Activated naive CD4-positive, alpha-beta T cell treated with anti-CD3 and anti-CD28 coated beads, Interleukin-2, amount 50 U/mL, for 72 hours (primary cell): ENCODE measurements at places on chromosomes 2 and 18. TPM values are rescaled to one million over a fixed set of nuclear protein-coding genes. Genes with fewer than 3 reads are reported as not detected.

DNA sequence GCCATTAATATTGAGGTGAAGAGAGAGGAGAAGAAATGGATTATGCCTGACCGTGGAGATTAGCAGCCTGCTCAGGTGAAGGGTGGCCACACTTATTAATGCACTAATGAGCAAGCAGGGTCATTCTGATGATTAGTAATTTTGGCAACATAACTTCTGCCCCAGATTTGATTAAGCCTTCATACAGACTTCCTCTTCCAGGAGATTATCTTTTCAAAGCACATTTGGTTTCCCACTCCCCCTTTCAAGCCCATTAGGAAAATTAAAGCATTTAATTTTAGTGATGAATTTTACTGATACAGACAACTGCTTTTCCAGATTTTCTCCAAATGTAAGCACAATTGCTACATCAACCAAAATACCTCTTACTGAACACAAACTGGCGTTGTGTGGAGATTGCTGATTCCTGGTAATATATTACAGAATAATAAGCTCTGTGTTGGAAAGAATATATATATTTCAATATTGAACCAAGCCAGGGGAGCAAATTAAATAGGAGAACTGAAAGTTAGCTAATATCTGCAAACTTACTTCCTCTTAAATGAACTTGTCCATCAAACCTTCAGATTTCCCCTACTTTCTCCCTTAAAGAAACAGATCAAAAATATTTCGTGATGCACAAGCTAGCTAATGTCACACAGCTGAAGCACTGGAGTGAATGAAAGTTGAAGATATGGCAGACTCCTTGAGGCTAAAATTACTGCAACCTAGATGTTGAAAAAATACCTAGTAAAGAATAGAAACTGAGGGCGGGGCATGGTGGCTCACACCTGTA lies 140.8 kb downstream of the FAM210A start:
- DNase-seq = no peak

The CCDC141 gene
- total RNA-seq = 6.1 TPM

DNA sequence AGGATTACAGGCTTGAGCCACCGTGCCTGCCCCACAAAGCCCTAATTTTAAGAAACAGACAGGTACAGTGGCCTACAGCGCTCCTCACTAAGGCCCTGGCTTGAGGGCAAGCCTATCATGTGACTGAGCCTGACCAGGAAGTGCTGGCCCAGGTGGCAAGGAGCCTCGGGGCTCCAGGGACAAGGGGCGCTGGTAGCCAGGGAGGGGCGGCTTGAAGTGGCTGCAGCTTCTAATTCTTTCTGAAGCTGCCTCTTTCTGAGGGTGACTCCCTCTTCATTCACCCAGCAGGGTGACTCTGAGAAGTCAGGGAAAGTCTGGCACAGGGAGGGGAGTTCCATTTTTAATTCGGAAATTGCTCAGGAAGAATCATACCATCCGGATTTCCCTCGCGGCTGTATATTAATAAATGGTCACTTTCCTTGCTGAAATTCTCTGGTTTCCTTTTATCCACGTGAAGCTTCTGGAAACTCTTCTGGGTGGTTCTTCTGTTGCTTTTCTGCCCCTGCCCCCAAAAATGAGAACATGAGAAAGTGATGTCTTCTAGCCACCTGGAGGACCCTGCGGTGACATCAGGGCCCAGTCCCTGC lies 115.7 kb downstream of the FAM210A start:
- no peak for DNase-seq

GRCh38 chr2:207777124-207777523 lies 7.4 kb upstream of the FZD5 start:
- no peak for DNase-seq

GRCh38 chr2:217185265-217185995 lies 325.6 kb upstream of the TNP1 start:
- no peak for DNase-seq

The PXDN gene
- 0.14 TPM for total RNA-seq

DNA sequence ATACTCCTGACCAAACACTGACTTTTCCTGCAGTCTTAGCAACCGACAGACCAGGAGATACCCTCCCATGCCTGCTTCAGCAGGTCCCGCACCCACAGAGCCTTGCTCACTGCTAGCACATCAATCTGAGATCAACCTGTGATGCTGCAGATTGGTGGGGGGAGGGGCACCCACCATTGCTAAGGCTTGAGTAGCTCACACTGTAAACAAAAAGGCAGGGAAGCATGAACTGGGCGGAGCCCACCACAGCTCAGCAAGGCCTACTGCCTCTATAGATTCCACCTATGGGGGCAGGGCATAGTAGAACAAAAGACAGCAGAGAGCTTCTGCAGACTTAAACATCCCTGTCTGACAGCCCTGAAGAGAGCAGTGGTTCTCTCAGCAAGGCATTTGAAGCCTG lies 109.7 kb downstream of the SP100 start:
- no peak for DNase-seq

The WDR35 gene
- 8.9 TPM for total RNA-seq

- DNase-seq = no peak
These were observed 202.3 kb upstream of the RAB6C start for GRCh38 chr2:129777146-129777545.

The CXCR1 gene
- total RNA-seq = not detected

DNA sequence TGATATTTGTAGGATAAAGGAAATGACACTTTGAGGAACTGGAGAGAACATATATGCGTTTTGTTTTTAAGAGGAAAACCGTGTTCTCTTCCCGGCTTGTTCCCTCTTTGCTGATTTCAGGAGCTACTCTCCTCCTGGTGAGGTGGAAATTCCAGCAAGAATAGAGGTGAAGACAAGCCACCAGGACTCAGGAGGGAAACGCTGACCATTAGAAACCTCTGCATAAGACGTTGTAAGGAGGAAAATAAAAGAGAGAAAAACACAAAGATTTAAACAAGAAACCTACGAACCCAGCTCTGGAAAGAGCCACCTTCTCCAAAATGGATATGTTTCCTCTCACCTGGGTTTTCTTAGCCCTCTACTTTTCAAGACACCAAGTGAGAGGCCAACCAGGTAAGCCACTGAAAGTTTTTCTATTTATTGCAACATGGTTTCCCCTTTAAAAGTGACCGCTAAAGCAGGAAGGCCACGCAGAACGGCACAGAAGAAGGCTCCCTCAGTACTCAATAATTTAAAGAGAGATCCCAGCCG lies 735 bp downstream of the NRP2 start:
- DNase-seq = no peak

GRCh38 chr2:2647141-2647541 lies 316.1 kb upstream of the MYT1L start:
- peak; percentile 18 for DNase-seq

- no peak for DNase-seq
These were observed 20.2 kb downstream of the NFE2L2 start for GRCh38 chr2:177244244-177244771.

DNA sequence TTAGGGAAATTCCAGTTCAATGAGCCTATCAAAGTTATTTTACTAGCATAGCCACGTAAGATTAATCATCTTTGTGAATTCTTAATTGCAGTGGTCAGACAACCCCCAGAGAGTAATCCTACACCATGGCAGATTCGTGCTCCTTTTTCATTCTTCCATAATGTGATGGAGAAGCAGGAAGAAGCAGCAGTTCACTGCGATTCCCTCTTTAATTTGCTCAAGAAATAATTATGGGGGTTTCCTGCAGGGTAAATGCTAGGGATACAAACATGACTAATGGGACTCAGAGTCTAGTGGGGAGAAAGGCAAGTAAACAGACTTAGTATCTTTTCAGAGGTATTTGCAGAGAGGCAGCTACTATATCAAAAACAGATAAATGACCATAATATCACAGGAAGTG lies 175.8 kb upstream of the HNRNPA3 start:
- no peak for DNase-seq

DNA sequence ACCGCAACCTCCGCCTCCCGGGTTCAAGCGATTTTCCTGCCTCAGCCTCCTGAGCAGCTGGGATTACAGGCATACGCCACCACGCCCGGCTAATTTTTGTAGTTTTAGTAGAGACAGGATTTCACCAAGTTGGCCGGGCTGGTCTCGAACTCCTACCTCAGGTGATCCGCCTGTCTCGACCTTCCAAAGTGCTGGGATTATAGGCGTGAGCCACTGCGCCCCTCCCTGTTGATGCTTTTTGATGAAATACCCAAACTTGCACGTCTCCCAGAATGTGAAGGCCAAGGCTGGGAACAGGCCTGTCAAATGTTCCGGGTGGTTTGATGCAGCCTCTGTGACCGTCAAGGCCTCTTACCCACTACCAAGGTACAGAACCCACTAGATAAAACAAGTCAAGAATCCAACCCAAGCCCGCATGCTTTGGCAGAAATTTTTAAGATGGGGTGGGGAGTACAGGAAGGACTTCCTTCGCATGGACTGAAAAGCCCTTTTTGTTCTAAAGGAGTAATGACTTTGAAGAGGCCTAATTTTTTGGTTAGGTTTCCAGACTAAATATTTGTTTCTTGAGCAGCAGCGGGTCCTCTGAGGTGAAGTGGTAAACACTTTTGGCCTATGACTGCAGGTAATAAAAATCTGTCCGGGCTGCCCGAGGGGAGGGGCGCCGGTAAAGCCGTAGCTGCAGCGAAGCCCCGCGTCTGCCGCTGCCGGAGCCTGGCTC lies 3.7 kb upstream of the EVX2 start:
- no peak for DNase-seq

The HNRNPA3 gene
- total RNA-seq = 259 TPM

GRCh38 chr2:27907547-27907946 lies 17.0 kb downstream of the BABAM2 start:
- no peak for DNase-seq

DNA sequence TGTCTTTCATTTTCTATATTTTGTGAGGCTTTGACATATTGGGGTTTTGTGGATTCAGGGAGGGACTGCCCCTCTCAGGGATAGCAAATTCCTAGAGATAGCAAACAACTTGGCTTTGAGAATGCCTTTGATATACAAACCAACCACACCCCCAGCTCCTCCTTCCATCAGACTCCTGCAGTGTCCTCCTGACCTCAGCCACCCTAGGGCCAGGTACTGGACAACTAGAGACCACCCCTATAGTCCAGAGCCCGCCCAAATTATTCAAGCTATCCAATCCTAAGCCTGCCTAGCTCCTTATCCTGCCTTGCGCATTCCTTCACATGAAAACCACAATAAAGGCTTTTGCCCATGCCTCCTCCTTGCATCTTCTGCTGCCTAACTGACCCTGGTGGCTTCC lies 22.9 kb upstream of the STAM2 start:
- no peak for DNase-seq

DNA sequence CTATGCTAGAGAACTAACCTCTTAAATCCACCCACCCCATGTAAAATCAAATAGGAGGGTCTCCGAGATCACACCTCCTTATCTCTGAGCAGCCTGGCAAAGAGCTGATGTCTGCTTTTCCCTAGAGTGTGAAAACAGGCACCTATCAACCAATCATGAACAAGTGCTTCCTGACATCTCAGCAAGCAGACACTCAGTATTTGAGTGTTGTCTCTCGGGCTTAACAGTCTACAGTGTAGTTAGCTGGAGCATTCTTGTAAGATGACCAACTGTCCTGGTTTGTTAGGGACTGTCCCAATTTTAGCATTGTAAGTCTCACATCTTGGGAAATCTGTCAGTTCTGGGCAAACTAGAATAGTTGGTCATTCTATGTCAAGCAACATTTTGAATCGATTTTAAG lies 26.4 kb downstream of the MARCHF4 start:
- DNase-seq = no peak

The ANKRD30B gene
- not detected for total RNA-seq

DNA sequence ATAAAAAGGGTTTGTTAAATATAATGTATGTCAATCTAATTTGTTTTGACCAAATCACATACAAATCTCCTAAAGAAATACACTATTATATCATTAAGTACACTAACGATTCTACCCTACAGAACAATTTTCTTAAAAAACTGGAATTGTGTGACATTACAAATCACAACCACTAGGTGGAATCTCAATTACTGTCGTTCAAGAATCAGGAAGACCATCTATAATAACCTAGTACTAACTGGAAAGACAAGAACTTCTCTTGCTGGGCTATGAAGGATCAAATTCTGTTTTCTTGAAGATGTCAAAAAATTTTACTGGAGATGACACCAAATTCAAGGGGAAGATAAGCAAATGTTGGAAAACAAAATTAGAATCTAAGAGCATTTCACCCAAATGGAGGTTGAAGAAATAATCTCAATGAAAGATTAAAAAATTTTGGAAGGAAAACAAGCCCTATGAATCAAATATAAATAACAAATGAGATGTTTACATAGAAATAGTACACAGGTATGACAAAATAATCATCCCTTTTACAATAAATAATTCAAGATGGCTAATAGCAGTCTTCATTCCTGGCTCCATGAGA lies 110.9 kb downstream of the STK39 start:
- no peak for DNase-seq

DNA sequence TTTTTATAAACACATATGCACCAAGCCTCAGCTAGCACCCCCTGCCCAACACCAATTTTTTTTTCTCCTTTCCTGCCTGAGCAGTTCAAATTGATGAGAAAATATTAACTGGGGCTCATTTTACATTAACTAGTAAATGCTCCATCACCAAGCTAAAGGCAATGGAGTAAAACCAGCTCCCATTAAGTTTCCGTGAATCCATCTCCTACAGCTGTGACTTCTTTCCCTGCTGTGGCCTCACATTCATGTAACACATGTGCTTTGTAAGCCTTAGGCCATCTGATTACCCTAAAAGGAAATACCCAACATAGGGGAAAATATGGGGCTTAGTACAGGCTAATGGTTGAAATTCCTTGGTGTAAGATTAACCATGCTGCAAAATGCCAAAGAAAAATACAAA lies 60.8 kb downstream of the DNER start:
- DNase-seq = no peak

DNA sequence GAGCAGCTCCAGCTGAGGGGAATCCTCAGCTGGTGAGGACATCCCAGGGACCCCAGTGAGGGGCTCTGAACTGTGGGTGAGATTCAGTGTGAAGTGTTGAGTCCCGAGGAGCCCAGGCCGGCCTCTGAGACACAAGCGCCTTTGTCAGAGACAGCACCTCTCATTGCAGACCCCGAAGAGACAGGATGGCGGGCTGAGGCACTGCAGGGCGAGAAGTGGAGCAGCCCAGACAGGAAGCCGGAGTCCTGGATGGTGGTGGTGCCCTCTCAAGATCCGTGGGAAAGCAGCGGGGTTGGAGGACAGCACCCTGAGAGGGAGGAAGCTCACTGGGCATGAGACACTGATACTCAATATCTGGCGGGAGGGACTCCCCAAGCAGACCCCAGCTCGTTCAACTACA lies 49.1 kb upstream of the ID2 start:
- no peak for DNase-seq

The MLPH gene
- total RNA-seq = not detected

DNA sequence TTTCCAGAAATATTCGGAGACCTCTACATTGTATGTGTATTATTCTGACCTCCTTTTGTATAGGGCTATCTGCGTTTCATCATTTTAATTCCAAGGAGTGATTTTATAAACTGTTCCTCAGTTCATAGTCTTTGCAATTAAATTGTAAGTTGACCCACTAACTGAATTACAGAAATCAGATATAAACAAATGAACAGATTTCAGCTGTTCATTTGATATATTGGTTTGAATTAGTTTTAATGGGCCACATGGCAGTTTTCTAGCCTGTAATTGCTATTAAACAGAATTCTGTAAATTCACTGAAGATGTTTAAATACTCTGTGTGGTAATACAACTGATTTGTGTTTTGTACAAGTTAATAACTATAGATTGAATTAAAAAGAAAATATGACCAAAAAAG lies 346.4 kb upstream of the VWC2L start:
- no peak for DNase-seq
